Cardiac muscle cell (in vitro differentiated cells and primary cell): ENCODE measurements at places on chromosomes 5 and 9. TPM values are rescaled to one million over a fixed set of nuclear protein-coding genes. Genes with fewer than 3 reads are reported as not detected.

DNA sequence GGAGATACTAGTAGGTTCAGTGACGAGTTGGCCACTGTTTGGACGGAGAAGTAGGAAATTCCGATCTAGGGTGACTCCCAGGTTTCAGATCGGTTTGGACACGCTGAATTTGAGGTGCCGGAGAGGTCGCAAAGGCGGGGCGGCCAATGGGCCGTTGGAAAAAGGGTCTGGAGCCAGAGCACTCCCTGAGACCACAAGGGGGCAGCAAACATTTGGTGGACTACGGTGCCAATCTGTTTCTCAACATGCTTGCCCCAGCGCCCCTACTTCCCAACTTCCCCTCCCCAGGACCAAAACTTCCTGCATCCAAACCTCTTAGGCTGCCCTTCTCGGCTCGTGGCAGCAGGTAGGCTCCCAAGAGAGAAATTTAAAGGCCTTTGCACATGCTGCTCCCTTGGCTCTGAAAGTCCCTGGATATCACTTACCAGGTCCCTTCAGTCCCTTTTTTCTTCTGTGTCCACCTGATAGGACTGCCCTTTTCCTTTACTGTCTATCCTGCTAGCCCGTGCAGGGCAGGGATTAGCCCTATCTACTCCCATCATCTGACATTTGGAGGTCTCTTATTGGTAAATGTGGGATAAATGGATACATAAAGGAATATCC is 992 bp upstream of the RPP25L start:
- H3K36me3 ChIP-seq, result peaks cover 12% of the 10 kb centered on the region
- H3K27me3 ChIP-seq, result no peaks in the 10 kb centered on the region
- H3K4me3 ChIP-seq, result peak overlapping the region; percentile 58
- no peak overlapping the region for H3K27ac ChIP-seq
- peak; percentile 77 for DNase-seq
- peaks cover 8% of the 10 kb centered on the region for H3K4me1 ChIP-seq

The PCDHA10 gene
- total RNA-seq, result 11.3 and 14.4 TPM in 2 replicates

GRCh38 chr9:22683700-22684075 is 237.1 kb downstream of the DMRTA1 start:
- no peaks in the 10 kb centered on the region for H3K27me3 ChIP-seq
- DNase-seq, result no peak
- peaks cover 13% of the 10 kb centered on the region for H3K4me1 ChIP-seq
- no peaks in the 10 kb centered on the region for H3K36me3 ChIP-seq

DNA sequence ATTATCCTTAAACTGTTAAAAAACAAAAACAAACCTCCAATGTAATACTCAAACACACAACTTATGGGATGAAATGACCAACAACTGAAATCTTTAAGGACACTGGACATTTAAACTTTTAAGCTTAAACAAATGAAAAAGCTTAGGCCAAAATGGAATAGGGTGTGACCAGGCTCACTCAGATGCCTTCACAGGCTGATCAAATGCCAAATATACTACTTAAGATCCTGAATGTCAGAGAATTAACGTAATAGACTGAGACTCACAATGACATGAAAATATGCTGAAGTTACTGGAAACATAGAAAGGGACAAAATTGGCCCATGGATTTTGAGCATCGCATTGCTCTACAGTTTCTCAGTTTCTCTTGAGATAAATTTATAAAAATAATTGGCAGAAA is 286.8 kb downstream of the ADAMTS6 start:
- no peak overlapping the region for H3K4me3 ChIP-seq
- no peak for DNase-seq
- H3K36me3 ChIP-seq, result peaks cover 4% of the 10 kb centered on the region
- H3K4me1 ChIP-seq, result no peaks in the 10 kb centered on the region
- no peaks in the 10 kb centered on the region for H3K27me3 ChIP-seq

The GADD45G gene
- 32.7 and 34.6 TPM in 2 replicates for total RNA-seq

The ZBED3 gene
- total RNA-seq, result 2.3 and 4.3 TPM in 2 replicates

DNA sequence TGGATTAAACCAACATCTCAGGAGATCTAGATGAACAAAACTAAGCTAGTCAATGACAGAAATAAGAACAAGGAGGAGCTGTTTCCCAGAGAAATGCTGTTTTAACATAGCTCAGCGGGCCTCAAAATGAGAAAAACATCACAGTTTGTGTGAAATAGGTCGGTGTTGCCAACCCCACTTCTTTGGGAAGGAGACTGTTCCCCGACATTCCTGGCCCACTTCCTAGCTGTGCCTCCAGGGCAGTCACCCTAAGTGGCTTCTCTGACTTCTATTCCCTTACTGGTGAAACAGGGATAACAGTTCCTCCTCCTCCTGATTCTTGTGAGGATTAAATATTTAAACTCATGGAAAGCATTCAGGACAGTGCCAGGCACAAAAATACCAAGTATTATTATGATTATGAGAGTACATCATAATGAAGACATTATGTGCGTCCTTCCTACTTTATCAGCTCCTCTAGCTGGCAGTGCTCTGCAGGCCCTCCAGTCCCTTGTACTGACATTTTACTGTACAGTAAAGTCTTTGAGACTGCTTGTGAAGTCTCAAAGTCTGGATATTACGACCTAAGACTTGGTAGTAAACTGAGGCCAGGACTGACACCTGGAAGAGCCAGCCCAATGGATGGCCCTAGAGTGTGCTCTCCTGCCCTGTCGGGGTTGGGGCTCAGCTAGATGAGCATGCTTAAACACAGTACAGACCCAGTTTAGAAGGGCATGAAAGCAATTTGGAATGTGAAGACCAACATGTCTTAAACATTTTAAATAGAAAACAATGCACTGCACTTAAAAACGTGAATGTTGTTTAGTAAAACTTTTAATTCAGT is 7.3 kb downstream of the ISCA1 start:
- no peak overlapping the region for H3K4me3 ChIP-seq

The TXN gene
- 55.7 and 82.4 TPM in 2 replicates for total RNA-seq

DNA sequence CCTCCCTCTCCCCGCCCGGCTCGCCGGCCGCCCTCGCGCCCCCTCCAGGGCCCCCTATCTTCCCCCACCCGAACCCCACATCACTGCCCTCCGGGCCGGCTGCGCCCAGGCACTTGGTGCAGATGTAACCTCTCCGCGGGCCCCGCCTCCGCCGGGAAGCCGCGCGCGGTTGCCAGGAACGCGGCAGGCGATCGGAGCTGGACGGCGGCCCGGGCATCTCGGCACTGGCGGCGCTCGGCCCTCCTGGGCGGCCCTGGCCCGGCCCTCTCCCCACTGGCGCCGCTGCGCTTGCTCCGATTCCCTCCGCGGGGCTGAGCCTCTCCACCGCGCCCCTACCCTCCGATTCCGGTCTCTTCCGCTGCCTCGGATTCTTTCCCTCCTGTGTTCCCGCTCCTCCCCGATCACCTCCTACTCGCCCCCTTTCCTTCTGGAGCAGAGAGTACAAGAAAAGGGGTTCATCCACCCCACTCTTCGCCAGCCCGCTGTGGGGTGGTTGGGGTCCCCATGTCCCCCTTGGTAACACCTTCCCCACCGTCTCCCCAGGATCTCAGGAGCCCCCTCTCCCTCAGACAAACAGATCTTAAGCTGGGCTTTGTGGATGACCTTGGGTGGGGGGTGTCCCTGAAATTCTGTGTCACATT is 70.6 kb downstream of the C9orf50 start:
- DNase-seq, result peak; percentile 92
- H3K36me3 ChIP-seq, result no peaks in the 10 kb centered on the region
- H3K4me3 ChIP-seq, result peak overlapping the region; percentile 34
- no peaks in the 10 kb centered on the region for H3K4me1 ChIP-seq
- no peaks in the 10 kb centered on the region for H3K27me3 ChIP-seq

The ORM2 gene
- not detected in 2 replicates for total RNA-seq

GRCh38 chr9:134225186-134225585 is 60.8 kb upstream of the RNU6ATAC start:
- peaks cover 10% of the 10 kb centered on the region for H3K4me1 ChIP-seq
- no peak overlapping the region for H3K4me3 ChIP-seq
- DNase-seq, result no peak
- no peak overlapping the region for H3K27ac ChIP-seq
- no peaks in the 10 kb centered on the region for H3K36me3 ChIP-seq

GRCh38 chr5:66553916-66554575 is 42.1 kb upstream of the MAST4 start:
- H3K4me1 ChIP-seq, result no peaks in the 10 kb centered on the region
- H3K27me3 ChIP-seq, result no peaks in the 10 kb centered on the region
- H3K27ac ChIP-seq, result no peak overlapping the region
- H3K4me3 ChIP-seq, result no peak overlapping the region
- DNase-seq, result peak; percentile 84

The KIF4B gene
- not detected in 2 replicates for total RNA-seq

DNA sequence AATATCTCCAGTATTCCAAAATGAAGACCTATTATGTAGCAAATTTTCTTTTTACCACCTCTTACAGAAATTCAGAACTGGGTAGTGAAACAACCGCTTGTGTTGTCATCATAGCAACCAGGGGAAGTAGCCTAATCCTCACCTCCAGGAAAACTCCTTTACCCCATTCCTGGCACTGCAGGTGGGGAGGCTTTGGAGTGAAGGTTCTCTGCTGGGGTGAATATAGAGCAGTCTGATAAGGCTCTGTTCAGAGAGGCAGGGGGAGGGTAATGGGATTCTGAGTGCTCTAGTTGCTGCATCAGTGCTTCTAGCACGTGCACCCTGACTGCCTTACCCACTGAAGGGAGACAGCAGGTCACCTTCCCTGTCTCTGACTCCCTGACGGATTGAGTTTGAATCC is 116.2 kb downstream of the MAN2A1 start:
- no peaks in the 10 kb centered on the region for H3K4me1 ChIP-seq
- H3K36me3 ChIP-seq, result no peaks in the 10 kb centered on the region

The RPL12 gene
- 1,318 and 1,367 TPM in 2 replicates for total RNA-seq

DNA sequence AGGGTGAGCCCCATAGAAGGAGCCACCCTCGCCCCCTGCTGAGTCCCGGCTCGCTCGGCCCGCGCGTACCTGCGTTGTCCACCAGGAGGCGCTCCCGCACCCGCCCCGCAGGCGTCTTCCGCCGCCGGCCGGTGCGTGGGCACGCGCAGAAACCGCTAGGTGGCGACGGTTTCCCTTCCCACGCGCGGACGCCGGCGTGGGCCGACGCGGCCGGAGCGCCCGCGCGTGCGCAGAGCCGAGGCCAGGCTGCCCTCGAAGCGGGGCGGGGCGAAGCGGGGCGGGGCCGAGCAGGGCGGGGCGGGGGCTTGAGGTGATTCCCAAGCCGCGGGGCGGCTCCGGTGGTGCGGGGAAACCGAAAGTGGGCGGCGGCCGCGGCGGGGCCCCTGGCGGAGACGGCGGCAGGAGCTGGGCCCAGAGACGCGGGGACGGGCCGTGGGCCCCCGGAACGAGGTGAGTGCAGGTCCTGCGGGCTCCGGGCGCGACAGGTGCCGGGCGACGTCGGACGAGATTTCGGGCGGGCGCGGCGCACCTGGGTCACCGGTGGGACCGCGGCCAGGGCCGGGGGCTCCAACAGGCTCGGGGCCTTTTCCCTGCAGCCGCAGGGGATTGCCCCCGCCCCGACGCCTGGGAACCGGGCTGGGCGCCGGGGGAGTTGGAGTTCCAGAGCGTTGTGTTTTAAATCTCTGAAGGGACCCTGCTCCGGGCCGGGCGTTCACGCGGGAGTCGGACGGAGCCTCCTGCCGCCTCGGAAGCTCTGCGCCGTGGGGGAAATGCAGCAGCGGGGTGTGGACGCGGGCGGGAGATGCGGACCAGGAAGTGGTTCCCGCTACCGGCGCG is at the start of gene TDRD7:
TDRD7 (plus strand) TSS at position 308 of the 837 bp plus-strand sequence. CDS start 16,370 bp downstream, outside the sequence.
- H3K4me3 ChIP-seq, result peak within 1 kb of the TSS; percentile 88
- no peaks in the 10 kb centered on the region for H3K4me1 ChIP-seq
- peaks cover 13% of the 10 kb centered on the region for H3K27me3 ChIP-seq
- no peaks in the 10 kb centered on the region for H3K36me3 ChIP-seq
- H3K27ac ChIP-seq, result no peak within 1 kb of the TSS

DNA sequence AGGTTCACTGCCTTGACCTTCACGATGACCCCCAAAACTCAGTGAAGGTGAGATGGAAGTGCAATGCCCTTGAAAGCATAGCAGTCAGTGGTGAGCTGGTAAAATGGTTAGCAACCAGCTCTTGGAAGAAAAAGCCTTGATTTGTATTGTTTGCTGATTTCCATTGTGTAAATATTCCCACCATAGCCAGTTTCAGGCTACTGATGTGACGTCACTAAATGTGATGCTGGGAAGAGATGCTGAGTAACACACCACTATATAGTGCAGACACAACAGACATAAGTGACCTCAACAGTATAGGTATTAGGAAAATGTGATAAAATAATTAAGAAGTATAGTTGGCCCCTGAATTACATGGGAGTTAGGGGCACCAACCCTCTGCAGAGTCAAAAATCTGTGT is 31.1 kb downstream of the GZMK start:
- no peaks in the 10 kb centered on the region for H3K4me1 ChIP-seq
- no peaks in the 10 kb centered on the region for H3K27me3 ChIP-seq
- no peak overlapping the region for H3K27ac ChIP-seq
- DNase-seq, result no peak
- no peak overlapping the region for H3K4me3 ChIP-seq

DNA sequence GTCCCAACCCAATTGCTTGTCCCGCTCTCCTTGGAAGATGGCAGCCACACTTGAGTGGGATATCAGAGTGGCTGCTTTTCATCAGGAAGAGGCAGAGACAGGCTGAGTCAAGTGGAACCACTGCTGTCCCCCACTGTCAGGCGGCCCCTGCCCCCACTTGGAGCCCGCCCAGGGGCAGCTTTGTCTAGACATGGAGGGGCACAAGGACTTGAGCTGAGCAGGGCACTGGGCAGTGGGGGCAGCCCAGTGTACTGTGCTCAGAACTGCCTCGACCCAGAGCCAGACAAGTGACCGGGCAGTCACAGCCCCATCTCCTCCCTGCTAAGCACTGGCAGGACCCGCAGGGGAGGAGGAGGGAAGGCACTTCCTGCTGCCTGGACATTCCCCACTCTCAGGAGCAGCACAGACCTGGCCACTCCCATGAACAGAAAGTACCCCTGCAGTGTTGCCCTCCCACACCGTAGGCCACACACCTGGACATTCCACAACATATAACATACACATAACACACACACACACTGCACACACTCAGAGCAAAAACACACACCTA is 91.0 kb downstream of the MRPL36 start:
- H3K27ac ChIP-seq, result no peak overlapping the region
- H3K27me3 ChIP-seq, result no peaks in the 10 kb centered on the region
- no peak for DNase-seq
- H3K36me3 ChIP-seq, result no peaks in the 10 kb centered on the region
- H3K4me1 ChIP-seq, result peaks cover 10% of the 10 kb centered on the region
- no peak overlapping the region for H3K4me3 ChIP-seq

The PTGS1 gene
- total RNA-seq, result 0.74 and 1.2 TPM in 2 replicates

GRCh38 chr5:73948720-73949119 is 322.7 kb downstream of the ARHGEF28 start:
- no peaks in the 10 kb centered on the region for H3K36me3 ChIP-seq
- no peaks in the 10 kb centered on the region for H3K27me3 ChIP-seq
- H3K27ac ChIP-seq, result no peak overlapping the region
- no peak overlapping the region for H3K4me3 ChIP-seq

DNA sequence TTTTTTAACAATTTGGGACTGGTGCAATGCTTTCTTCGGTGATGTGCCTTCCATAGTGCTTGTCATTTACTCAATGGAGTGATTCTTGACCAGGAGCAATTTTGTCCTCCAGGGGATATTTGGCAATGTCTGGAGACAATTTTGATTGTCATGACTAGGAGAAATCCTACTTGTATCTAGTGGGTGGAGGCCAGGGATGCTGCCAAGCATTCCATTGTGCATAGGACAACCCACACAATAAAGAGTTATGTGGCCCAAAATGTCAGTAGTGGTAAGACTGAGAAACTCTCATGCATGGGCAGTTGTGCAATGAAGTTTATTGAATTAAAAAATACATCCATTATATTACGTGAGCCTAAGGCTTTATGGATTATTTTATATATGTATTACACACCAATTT is 70.5 kb downstream of the FOCAD start:
- DNase-seq, result no peak
- H3K27me3 ChIP-seq, result no peaks in the 10 kb centered on the region
- H3K4me3 ChIP-seq, result no peak overlapping the region
- peaks cover 2% of the 10 kb centered on the region for H3K36me3 ChIP-seq
- no peak overlapping the region for H3K27ac ChIP-seq
- peaks cover 4% of the 10 kb centered on the region for H3K4me1 ChIP-seq

GRCh38 chr9:5278486-5278885 is 26.0 kb downstream of the RLN2 start:
- DNase-seq, result no peak
- no peaks in the 10 kb centered on the region for H3K36me3 ChIP-seq
- H3K4me3 ChIP-seq, result no peak overlapping the region
